ENCODE measurements at places on chromosomes 11 and 22. TPM values are rescaled to one million over a fixed set of nuclear protein-coding genes. Genes with fewer than 3 reads are reported as not detected.
A peak's percentile ranks its signal among the peaks of the same experiment; 100 is the strongest.

HPX gene
- total RNA-seq: 4.4 TPM

PAX6 gene
- 33.9 TPM for total RNA-seq

SHISAL1 gene
- total RNA-seq: 2.5 TPM

GNG3 gene
- total RNA-seq: 0.45 TPM

GLB1L3 gene
- total RNA-seq: 0.09 TPM

HTR3A gene
- total RNA-seq: not detected

LRRC74B gene
- total RNA-seq: not detected

KIF18A gene
- total RNA-seq: 103 TPM

OSBP2 gene
- total RNA-seq: 2.1 TPM

GRCh38 chr11:44903035-44903434, 47.6 kb downstream of the TP53I11 start:
- DNase-seq: no peak

DNA sequence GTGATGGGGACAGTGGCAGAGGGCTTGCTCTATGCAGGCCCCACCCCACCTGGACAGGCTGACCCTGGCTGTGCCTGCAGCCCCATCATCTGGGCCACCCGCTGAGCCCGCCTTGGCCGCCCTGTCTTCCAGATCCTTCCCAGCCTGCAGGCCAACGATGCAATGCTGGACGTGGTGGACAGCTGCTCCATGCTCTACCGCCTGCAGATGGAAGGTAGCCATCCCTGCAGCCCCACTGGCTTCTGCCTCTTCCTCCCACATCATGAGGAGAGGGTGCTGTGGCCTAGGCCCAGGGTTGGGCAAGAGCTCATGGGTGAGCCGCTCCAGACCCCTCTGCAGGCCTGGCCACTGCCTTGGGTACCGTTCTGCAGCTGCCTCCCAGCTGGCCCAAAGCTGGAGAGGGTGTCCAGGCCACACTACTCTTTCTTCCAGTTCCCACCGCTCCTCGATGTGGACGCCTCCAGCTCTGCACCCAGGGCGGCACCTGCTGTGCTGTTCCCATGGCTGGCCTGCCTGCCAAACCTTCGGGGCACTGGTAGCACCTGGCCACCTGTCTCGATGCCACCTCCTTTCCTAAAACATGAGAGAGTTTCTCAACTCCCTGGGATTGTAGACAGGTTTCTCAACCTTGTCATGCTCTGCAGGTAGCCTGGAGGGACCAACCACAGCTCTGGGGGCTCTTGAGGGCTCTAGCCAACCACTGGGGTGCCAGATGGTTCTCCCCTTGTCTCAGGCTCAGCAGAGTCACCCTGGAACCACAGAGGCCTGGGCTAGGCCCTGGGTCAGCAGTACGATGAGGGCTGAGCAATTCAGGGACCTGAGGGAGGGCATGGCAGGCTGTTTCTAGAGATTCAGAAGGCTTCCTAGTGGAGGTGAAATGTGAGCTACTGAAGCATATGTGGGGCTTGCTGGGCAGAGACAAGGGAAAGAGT, 9.5 kb upstream of the GTSE1 start:
- no peak for DNase-seq

DNA sequence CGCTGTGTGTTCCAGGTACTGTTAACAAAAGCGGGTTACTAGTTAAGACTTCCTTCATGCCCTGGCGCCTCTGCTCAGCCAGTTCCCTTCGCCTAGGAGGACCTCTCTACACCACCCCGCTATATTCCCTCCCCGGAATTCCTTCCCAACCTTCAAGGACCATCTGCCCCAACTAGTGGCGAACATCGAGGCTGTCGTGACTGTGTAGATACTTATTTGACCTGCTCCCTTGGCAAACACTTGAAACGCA, 450 bp upstream of the BCL2L13 start:
- no peak for DNase-seq

DNA sequence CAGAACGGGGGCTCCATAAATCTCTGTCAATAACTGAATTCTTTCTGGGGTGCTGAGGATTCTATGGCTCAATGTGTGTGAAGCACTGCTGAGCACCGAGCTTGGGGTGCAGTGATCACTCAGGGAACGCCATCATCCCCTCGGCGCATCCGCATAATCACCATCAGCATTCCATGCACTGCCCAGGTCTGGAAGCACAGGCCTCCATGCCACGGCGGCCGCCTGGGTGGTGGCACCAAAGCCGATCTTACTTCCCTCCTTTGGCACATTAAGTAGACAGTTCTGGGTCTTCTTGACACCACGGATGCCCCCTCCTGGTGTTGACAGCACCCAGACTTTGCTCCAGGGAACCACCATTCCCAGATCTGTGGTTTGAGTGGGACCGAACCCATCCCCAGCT, 15.6 kb downstream of the LTO1 start:
- no peak for DNase-seq

- peak; percentile 78 for DNase-seq
Measured at GRCh38 chr11:118438314-118438931, 2.1 kb downstream of the KMT2A start.

DNA sequence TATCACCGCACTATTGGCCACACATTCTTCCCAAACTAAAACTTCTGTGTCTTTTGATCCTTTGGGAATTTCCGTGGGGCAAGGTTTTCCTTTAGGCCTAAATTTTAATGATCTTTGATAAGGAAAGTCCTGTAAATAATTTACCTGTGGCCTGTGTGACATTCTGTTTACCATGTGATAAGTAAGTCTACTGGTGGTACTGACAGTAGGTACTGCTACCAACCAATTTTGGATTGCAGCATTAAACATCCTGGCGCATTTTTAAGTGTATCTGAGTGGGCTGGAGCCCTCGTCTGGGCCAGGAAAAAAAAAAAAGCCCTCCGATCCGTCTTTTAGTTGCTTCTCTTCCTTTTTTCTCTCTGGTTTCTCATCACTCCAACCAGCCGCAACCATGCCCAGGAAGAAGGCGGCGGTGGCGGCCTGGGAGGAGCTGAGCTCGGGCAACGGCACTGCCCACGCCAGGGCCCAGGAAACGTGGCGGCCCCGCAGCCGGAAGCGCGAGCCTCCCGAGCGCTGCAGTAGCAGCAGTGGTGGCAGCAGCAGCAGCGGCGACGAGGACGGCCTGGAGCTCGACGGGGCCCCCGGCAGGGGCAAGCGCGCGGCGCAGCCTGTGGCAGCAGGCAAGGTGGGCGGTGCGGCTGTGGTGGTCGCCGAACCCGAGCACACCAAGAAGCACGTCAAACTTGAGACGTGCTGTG, 33.6 kb downstream of the ASRGL1 start:
- no peak for DNase-seq

GRCh38 chr11:103709371-103709770, 327.1 kb upstream of the DDI1 start:
- no peak for DNase-seq

DNA sequence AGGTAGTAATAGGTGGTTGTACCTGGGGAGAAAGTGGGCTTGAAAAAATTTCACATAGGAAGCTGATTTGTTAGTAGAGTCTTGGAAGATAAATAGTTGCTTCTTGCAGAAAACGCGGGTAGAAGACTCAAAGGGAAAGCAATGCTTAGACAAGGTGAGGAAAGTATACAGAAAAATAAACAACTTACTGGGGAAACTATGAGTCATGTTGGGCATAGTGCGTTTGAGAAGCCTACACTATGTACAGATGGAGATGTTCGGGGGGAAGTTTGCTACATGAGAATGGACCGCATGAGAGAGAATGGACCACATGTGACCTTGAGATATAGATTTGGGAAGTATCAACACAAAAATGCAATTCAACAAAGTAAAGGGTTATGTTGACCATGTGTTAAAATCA, 86.7 kb upstream of the DDI1 start:
- no peak for DNase-seq

- DNase-seq: no peak
Measured at GRCh38 chr22:50308597-50308935, 1.1 kb upstream of the PLXNB2 start.

DNA sequence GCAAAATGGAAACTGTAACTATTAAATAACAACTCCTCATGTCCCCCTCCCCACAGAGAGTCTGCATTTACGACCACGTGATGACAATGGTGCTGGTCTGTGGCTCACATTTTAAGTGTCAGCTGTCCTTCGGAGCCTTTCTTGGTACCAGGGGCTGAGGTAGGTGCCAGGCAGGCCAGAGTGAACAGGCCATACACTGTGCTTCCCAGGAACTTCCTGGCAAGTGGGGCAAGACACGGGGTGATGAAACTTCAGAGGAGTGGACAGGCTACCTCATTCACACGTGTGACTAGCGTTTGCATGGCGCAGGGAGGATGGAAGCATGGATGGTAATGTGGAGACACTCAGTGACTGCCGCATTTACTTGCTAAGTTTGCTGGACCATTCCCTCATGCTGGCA, 10.4 kb upstream of the YPEL1 start:
- DNase-seq: no peak

DNA sequence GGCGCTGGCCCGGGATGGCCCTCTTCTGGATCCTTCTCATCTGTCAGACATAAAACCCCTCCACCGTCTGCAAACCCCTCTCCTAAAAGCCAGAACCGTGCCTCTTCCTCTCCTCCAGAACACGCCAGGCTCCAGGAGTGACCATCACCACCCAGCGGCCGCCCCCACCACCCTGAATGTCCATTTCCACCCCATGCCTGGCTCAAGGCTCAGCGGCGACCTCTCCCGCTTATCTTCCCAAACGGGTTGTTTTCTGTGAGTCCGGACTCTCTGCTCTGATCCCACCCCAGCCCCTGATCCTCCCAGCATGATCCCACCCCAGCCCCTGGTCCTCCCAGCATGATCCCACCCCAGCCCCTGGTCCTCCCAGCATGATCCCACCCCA, 37.6 kb downstream of the CELSR1 start:
- no peak for DNase-seq

- DNase-seq: no peak
Measured at GRCh38 chr22:41127451-41127850, 35.1 kb downstream of the EP300 start.

DNA sequence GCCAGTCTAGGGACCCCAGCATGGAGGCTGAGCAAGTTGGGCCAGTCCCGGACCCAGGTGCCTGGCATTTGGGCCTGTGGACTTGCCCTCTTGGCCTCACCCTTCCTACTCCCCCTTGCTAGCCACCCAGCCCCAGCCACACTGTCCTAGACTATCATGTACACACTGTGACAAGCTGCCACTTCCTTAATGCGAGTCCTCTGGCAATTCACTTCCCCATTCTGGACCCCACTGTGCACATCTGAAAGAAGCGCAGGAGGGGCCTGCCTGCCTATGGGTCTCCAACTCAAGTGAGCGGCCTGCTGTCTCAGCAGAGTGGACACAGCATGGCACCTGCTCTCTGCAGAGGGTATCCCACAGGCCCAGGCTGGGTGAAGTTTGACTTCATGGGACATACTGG, 68.5 kb upstream of the LMO1 start:
- DNase-seq: no peak

- no peak for DNase-seq
Measured at GRCh38 chr11:45274206-45274605, 11.9 kb downstream of the SYT13 start.

GRCh38 chr11:46570790-46571398, 22.9 kb downstream of the AMBRA1 start:
- DNase-seq: no peak

DNA sequence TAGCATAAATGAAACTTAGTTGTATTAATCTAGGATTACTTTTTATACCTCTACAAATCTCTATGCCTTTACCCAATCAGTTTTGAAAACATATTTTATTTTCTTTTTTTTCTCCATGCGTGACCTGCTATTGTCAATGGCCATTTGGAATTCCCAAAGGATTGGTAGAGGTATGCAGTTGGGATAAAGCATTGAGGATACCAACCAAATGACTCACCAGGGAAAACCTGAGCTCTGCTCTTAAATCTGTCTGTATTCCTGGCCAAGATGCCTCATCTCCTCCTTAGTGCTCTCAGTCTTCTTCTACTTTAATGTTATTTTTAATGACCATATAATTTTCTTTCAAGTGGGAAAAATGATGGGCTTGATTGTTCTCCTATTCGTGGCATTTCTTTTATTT, 61.9 kb downstream of the EHF start:
- no peak for DNase-seq

DNA sequence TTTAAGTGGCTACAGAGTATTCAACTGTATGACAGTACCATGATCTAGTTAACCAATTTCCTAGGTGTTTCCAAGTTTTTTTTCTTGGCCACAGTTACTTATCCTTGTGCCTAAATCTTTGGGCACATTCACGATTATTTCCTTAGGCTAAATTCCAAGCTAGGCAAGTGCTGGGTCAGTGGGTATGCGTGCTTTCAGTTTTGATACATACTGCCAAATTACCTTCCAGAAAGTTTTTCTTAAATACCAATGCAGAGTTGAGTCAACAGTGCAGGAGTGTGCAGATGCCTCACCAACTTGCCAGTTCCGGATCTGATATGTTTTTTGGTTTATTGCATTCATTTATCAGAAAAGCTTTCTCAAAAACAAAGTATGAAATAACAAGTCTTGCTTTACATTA, 67.9 kb upstream of the OR4B1 start:
- no peak for DNase-seq

- DNase-seq: no peak
Measured at GRCh38 chr11:72221386-72222075, 3.0 kb upstream of the INPPL1 start.

DNA sequence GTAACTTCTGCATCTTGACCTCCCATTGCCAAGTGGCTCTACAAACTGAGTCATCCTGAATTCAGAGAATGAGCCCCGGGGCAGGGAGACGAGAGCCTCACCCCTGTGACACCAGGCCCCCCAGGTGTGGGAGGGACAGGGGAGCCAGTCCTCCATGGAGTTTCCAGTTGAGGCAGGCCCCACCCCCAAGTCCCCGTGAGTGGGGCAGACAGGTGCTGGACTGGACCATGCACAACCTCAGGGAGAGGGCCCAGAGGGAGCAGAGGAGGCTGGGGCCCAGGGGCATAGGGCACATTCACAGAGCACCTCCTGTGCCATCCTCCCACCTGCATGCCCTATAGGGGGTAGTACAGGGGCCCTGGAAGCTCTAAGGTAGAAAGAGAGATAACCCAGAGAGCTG, 180.8 kb downstream of the BRD1 start:
- DNase-seq: no peak

DNA sequence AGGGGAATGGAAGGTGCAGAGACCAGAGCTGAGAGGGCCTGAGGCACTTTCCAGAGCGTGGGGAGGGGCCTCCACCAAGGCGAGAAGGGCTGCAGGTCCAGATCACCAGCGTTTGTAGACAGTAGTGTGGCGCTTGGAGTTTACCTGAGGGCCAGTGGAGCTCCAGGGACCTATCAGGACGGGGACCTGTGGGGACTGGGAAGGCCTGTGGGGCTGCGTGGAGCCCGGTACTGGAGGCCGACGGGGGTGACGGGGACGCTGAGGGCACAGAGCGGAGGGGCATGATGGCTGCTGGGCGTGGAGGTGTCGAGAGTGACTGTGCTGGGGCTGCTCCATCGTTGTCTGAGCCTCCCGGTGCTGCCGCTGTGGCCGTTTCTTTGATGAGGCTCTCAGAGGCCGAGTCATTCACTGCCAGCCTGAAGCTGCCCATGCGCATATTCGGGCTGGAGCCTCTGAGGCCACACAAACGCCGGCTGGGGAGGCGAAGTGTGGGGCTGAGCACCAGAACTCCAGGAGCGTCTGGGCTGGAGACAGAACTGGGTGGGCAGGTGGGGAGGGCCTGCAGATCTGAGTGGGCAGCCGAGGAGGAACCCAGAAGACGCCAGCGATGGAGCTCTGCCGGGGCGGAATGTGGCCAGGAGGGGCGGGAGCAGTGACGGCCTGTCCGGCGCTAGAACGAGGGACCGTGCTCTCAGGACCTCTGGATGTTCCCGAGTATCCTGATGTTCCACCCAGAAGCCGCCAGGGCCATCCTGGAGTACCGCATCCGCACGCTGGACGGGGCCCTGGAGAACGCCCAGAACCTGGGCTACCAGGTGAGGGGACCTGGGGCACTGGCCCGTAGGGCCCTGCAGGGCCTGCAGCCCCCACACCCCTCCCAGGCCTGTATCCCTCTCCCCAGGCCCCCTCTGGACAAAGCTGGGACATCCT, 2.6 kb downstream of the PGGHG start:
- no peak for DNase-seq

- DNase-seq: peak; percentile 91
Measured at GRCh38 chr22:25447686-25448434, 116.6 kb upstream of the GRK3 start.
